Fibroblast of the conjunctiva (primary cell): ENCODE measurements at places on chromosomes 4 and X.

- DNase-seq, result no peak
Measured at GRCh38 chr4:103754844-103755243, 35.1 kb upstream of the TACR3 start.

- DNase-seq, result no peak
Measured at GRCh38 chr4:134650461-134650860, 448.9 kb upstream of the PABPC4L start.

DNA sequence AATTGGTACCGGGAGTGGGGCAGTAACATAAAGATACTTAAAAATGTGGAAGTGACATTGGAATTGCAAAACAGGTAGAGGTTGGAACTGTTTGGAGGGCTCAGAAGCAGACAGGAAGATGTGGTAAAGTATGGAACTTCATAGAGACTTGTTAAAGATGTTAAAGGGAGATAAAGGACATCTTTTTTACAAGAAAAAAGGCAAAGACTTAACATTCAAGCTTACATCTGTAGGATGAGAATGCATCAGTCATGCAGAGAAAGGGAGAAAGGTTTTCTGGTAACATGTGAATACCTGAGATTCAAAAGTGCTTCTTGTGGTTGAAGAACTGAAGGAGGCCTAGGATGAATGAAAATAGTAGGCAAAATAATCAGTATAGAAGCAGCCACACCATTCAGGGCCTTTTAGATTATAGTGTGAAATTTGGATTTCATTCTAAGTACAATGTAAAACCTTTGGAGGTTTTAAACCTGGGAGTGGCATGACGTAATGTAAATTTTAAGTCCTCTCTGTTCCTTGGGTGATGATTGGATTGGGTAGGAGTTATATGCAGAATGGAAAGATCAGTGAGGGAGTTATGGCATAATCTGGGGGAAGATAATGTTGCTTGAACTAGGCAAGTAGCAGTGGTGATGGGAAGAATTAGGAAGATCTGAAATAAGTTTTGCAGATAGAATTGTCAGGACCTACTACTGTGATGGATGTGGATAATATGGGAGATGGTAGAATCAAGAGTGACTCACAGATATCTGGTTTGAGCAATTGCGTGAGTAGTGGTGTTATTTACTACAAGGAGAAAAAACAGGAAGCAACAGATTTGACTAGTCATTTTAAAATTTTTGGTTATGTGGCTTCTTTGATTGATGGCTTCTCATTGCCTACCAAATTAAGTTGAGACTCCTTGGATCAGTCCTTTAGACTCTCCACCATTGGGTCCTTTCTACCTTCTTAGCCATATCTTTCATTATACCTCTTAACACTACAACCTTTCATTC is 138.7 kb downstream of the VSIG4 start:
- DNase-seq, result no peak

- no peak for DNase-seq
Measured at GRCh38 chrX:147119088-147119487, 304.5 kb upstream of the CXorf51A start.

GRCh38 chr4:82624819-82625218 is 63.0 kb upstream of the TMEM150C start:
- no peak for DNase-seq

DNA sequence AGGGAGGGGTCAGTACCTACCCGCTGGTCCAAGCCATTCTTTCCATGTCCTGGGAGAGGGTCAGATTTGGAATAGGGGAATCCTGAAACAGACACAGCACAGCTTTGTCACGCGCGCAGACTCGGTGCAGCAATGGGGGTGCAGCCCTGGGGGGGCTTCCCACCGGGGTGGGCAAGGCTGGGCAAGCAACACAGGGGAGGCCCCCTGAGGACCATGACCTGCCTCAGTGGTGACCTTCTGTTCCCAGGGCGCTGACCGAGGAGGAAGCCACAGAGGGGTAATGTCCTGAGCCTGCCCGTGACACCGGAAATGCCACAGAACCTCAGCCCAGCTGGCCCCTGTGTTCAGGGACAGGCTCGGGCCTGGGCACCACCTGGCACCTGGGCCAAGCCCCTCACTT is 53.2 kb upstream of the AFAP1 start:
- no peak for DNase-seq

- DNase-seq, result peak; percentile 1
Measured at GRCh38 chrX:7514871-7515599, 327.9 kb upstream of the VCX start.

DNA sequence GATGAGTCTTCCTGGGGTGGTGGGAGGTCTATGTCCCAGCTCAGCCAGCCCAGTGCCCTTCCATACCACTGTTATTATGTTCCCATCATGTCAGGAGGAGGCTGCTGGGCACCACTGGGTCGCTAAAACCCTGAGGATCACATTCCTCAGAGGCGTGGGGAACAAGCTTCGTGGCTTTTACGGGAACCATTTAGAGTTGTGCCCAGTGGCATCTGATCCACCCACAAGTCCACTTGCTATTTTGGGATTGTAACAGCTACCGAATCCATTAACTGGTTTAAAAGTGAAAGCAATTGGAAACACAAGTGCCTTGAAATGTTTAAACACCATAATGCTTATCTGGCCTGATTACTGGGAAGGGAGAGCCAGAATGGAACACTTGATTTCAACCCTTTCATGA is 13.1 kb upstream of the CCKAR start:
- DNase-seq, result no peak

DNA sequence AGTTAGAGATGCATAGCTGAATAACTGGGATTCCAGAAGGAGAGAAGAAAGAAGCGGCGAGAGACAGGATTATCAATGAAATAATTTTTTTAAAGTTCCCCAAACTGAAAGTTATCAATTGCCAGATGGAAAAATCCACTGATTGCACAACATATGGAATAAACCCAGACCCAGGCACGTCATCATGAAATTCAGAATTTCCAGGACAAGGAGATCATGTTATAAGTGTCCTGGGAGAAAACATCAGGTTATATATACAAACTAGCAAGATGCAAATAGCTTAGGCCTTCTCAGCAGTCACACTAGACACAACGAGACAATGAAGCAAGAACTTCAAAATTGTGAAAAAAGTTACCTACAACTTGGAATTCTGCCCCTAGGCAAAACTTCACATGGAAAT is 200.0 kb downstream of the PALLD start:
- DNase-seq, result no peak

DNA sequence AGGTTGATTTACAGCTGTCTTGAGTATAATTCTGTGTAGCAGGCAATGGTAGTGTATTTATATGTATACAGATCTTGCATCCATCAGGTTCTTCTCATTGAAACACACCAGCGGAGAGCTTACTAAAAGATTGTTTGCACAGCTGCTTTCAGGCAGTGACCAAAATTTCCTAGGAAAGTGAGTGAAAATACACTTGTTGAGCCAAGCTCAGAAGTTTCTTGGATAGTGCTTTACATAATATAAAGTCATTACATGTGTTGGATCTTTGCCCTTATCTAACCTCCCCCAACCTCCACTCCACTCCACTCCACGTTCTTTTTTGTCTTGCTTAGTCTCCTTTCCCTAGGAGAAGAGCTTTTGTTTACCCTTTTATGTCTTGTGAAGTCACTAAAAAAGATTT is 34.1 kb downstream of the CNKSR2 start:
- no peak for DNase-seq

DNA sequence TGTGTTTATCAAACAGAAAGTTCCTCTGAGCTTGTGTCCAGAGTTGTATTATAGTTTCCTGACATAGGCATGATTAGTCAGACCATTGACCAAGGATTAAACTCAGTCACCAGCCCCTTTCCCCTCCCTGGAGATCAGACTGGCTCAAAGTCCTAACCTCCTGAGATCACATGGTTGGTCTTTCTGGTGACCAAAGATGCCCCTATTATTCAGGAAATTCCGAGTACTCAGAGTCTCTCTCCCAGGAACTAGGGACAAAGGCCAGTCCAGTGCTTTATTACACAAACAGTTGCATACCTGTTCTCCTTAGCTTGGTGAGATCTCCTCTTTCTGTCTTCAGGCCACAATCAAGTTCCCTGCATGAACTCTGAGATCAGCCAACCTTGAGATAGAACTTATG is 14.5 kb upstream of the ENPP6 start:
- DNase-seq, result no peak

DNA sequence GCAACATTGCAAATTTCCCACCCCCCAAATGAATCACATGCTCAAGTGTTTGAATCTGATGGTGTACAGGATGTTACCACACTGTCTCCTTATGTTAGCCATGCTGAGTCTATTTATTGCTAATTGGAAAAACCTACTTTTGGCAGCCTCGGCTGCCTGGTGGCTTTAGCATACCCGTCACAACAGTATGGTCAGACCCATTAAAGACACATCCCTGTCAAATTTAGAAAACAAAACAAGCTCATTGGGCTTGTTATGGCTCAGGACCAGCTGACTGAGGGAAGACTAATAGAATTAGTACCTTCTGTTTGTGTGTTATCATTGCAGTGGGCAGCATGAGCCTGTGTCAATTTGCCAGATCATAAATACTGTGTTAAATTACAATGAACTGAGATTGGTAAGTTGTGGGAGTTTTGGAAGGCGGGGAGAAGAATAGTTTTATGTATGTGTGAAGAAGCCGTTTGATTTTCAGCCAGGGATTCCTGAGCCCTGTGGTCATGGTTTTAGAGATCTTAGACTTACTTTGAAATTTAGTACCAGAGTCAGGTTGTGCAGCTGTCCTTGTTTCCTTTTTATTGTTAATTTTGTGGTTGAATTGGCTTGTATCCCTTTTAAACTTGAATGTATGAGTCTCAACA is 66.8 kb downstream of the POLA1 start:
- no peak for DNase-seq
